ENCODE measurements at places on chromosomes 3 and 15.

GRCh38 chr3:71903936-71904335 is 119.0 kb upstream of the PROK2 start:
- DNase-seq = no peak

DNA sequence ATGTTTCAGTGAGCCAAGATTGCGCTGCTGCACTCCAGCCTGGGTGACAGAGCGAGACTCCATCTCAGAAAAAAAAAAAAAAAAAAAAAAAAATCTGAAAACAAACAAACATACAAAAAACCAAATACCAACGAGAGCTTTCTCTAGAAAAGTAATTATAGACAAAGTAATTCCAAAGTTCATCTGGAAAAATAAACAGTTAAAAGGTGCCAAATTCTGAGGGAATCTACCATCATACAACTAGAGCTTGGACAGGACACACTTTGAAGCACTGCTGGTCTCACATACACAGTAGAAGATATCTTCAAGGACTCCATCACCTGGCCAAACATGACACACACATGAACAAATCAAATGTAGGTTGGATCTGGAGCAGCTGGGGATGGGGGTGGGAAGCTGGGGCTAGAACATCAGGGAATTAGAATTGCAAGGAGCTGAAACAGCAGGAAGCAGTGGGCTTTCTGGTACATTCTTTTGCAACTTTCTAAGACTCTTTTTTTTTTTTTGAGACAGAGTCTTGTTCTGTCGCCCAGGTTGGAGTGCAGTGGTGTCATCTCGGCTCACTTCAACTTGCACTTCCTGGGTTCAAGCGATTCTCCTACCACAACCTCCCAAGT is 41.1 kb upstream of the CTSH start:
- no peak for DNase-seq

- DNase-seq = no peak
These were observed 201.9 kb downstream of the WNT5A start for GRCh38 chr3:55285156-55285555.

DNA sequence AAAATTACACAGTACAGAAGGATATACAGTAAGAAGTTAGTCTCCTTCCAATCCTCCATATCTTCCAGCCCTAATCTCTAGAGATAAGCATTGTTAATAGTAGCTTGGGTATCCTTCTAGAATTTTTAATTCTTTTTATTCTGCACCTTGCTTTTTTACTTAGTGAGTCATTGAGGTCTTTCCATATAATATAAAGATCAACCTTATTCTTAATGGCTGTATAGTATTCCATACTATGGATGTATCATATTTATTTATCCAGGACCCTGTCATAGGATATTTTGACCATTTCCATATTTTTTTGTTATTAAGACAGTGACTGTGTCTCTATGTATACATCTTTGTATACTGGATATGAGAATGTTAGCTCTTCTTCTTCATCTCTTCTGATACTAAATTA is 36.3 kb upstream of the SKOR1 start:
- DNase-seq = no peak

- DNase-seq = no peak
These were observed 102.1 kb upstream of the TLE3 start for GRCh38 chr15:70199540-70200410.

DNA sequence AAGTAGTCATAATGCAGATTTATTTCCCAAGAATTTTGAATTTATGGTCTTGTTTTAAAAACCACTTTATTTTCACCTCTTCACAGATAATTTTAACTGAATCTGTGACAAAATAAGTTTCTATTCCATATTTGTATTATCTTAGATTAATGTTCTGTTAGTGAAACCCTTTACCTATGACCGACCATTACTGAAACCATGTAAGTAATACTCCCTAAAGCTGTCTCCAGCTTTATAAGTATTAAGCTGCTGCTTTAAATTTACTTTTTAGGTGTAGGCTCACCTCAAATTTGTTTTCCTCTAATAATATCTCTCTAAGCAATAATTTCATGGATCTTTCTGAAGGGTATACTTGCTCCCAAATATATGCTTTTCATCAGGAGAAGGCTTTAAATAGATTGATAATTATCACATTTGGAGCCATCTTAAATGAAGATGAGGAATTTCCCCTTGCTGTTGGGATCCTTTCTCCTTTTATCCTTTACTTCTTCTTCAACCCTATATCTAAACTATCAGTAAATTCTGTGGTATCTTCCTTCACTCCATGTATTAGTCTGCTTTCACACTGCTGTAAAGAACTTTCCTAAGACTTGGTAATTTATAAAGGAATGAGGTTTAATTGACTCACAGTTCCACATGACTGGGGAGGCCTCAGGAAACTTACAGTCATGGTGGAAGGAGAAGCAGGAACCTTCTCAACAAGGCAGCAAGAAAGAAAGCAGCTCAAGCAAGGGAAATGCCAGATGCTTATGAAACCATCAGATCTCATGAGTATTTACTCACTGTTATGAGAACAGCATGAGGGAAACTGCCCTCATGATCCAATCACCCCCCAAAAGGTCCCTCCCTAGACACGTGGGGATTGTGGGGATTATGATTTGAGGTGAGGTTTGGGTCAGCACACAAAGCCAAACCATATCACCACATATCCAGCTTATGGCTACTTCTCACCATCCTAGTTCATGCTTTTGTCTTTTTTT is 92.3 kb upstream of the P2RY1 start:
- DNase-seq = no peak

Measured in activated CD4-positive, alpha-beta memory T cell treated with anti-CD3 and anti-CD28 coated beads for 36 hours (primary cell).